ENCODE measurements at places on chromosomes 6 and 20. TPM values are rescaled to one million over a fixed set of nuclear protein-coding genes. Genes with fewer than 3 reads are reported as not detected.

NKAPL gene
- total RNA-seq = not detected

GRCh38 chr20:6735942-6736845 is 31.3 kb upstream of the BMP2 start:
- H3K27me3 ChIP-seq = no peaks in the 10 kb centered on the region
- no peak for DNase-seq
- H3K4me1 ChIP-seq = no peaks in the 10 kb centered on the region
- no peak overlapping the region for H3K4me3 ChIP-seq
- no peaks in the 10 kb centered on the region for H3K36me3 ChIP-seq
- H3K27ac ChIP-seq = no peak overlapping the region

KDM1B gene
- 15.6 TPM for total RNA-seq

APOM gene
- total RNA-seq = 3.2 TPM

DNA sequence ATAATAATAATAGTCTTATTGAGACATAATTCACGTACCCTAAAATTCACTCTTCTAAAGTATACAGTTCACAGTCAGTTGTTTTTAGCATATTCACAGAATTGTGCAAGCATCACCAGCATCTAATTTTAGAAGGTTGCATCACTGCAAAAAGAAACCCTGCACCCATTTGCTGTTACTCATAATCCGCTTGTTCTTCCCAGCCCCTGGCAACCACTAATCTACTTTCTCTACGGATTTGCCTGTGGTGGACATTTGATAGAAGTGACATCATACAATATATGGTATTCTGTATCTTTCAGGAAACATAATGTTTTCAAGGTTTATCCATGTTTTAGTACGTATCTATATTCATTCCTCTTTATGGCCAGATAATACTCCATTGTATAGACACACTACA is 41.5 kb upstream of the FAM184A start:
- H3K27me3 ChIP-seq = peaks cover 3% of the 10 kb centered on the region
- H3K27ac ChIP-seq = no peak overlapping the region
- no peak overlapping the region for H3K4me3 ChIP-seq
- DNase-seq = peak; percentile 53
- peaks cover 7% of the 10 kb centered on the region for H3K4me1 ChIP-seq

CCHCR1 gene
- 24.3 TPM for total RNA-seq

TINAG gene
- not detected for total RNA-seq

- H3K36me3 ChIP-seq = 0 out of 2 replicates have a peak, but pooled peaks cover 4% of the 10 kb centered on the region
- no peak overlapping the region for H3K4me3 ChIP-seq
- no peak overlapping the region for H3K27ac ChIP-seq
Measured at GRCh38 chr20:50996901-50997865, 25.7 kb downstream of the KCNG1 start.

EYA4 gene
- not detected for total RNA-seq

THEMIS gene
- 0.12 TPM for total RNA-seq

DNA sequence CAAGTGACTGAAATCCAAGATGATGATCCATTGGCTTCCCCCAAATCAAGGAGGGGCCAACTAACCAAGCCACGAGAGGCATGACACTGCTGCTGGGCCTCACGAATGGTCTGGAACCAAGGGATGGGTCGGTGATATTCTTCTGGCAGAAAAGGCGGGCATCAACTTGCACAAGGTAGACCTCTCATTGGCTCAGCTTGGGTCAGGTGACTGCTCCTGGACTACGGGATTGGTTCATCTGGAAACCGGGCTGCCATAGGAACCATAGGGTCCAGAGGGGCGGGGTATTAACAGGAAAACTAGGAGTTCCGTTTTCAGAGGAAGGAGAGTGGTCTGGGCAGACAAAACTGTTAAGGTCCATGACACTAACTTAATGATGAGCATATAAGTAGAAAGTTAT is 100.9 kb downstream of the TFAP2C start:
- H3K27ac ChIP-seq = no peak overlapping the region
- no peaks in the 10 kb centered on the region for H3K36me3 ChIP-seq
- peaks cover 12% of the 10 kb centered on the region for H3K27me3 ChIP-seq
- DNase-seq = no peak

RFX6 gene
- total RNA-seq = not detected

FNDC1 gene
- not detected for total RNA-seq

Measured in HFFc6 (cell line).